Muscle of leg (tissue), 16 donors: ENCODE measurements at places on chromosomes 2 and 18.
A peak's percentile ranks its signal among the peaks of the same experiment; 100 is the strongest.

- DNase-seq: no peak
- no peaks in the 10 kb centered on the region for H3K4me1 ChIP-seq
- H3K27me3 ChIP-seq: no peaks in the 10 kb centered on the region
- H3K4me3 ChIP-seq: no peak overlapping the region
Measured at GRCh38 chr18:38526922-38527321, 961.3 kb upstream of the CELF4 start.

GRCh38 chr18:48252525-48252924 is 156.7 kb downstream of the ZBTB7C start:
- H3K36me3 ChIP-seq: no peaks in the 10 kb centered on the region
- no peaks in the 10 kb centered on the region for H3K27me3 ChIP-seq
- no peak overlapping the region for H3K4me3 ChIP-seq
- no peak for DNase-seq

DNA sequence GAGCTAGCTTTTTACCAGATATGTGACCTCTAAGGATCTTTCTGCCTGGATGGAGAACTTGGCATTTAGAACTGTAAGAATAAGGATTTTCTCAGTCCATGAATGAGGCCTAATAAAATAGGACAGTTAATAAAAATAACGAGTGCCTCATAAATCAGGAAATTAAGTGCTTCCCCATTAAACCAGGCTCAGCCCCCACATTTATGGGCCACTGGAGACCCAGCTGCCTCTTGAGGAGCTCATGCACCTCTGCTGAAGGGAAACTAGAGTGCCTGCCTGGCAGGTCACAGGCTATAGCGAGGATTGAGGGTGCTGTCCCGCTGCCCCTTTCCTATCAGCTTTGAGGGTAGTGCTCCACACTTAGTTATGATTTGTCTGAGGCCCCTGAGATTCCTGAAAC is 158.0 kb downstream of the ALK start:
- H3K4me3 ChIP-seq: no peak overlapping the region
- no peaks in the 10 kb centered on the region for H3K27me3 ChIP-seq
- no peak overlapping the region for H3K27ac ChIP-seq

DNA sequence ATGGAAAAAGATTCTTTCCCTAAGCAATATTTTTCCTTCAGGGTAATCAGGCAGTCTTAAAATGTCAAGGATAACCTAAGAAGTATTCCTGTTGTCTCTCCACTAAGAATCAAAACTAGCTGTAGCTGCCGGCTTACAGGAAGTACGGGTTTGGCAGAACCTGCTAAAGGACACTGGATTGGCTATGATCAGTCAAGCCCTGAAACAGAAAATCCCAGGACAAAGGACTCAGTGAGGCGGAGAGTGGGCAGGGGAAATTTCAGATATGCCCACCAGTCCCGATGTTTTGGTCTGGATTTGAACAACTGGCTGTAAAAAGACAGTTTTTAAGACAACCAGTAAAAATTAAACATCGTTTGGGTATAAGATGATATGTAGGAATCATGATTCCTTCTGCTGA is 155.7 kb downstream of the HDAC4 start:
- H3K4me3 ChIP-seq: no peak overlapping the region
- no peaks in the 10 kb centered on the region for H3K36me3 ChIP-seq
- H3K27ac ChIP-seq: peak overlapping the region; percentile 2
- peaks cover 44% of the 10 kb centered on the region for H3K4me1 ChIP-seq

- peaks cover 2% of the 10 kb centered on the region for H3K27me3 ChIP-seq
- H3K4me1 ChIP-seq: no peaks in the 10 kb centered on the region
- H3K4me3 ChIP-seq: no peak overlapping the region
- DNase-seq: peak; percentile 27
Measured at GRCh38 chr2:25711675-25712354, 38.4 kb upstream of the DTNB start.

GRCh38 chr18:45856531-45856930 is 31.1 kb downstream of the SIGLEC15 start:
- H3K4me3 ChIP-seq: no peak overlapping the region
- H3K4me1 ChIP-seq: no peaks in the 10 kb centered on the region
- peaks cover 73% of the 10 kb centered on the region for H3K36me3 ChIP-seq

DNA sequence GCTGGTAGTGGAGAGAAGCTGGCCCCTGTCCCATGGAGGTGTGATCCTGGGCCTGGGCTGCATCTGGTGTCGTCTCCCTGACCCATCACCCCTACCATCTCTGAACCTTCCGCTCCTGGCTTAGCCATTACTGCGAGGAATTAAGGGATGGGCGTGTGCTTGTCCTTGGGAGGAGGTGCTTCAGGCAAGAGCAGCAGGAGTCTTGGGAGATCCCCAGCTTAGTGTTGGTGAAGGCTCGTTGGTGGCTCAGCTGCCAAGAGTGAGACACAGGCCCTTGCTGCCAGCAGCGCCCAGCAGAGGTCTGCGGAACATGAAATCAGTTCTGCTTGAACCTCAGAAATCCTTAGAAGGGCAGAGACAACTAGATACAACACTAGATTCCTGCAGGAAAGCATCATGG is 59.9 kb upstream of the TGFA start:
- no peaks in the 10 kb centered on the region for H3K4me1 ChIP-seq
- H3K27me3 ChIP-seq: peaks cover 3% of the 10 kb centered on the region
- no peaks in the 10 kb centered on the region for H3K36me3 ChIP-seq

GRCh38 chr2:140526575-140526974 is 1604.2 kb downstream of the LRP1B start:
- no peak overlapping the region for H3K4me3 ChIP-seq
- no peak for DNase-seq
- no peak overlapping the region for H3K27ac ChIP-seq
- no peaks in the 10 kb centered on the region for H3K36me3 ChIP-seq
- no peaks in the 10 kb centered on the region for H3K4me1 ChIP-seq

- no peak overlapping the region for H3K27ac ChIP-seq
- DNase-seq: no peak
- no peaks in the 10 kb centered on the region for H3K4me1 ChIP-seq
- H3K4me3 ChIP-seq: no peak overlapping the region
- no peaks in the 10 kb centered on the region for H3K27me3 ChIP-seq
- no peaks in the 10 kb centered on the region for H3K36me3 ChIP-seq
Measured at GRCh38 chr2:124080281-124081153, 55.4 kb downstream of the CNTNAP5 start.

DNA sequence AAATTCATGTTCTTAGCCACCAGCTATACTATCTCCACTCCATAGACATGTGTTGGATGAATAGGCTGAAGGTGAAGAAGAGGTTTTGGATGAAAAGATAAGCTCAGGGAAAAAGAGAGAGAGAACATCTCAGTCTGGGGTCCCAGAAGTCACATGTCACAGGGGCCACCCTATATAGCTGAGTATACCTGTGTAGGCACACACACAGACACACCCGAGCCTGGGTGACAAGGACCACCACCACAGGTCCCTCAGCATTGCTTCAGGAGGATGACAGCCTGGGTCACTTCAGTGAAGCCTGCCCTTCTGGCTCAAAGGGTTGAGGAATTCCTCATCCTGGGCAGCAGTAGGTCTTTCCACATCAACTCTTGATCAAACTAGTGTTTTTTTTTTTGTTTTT is 56.2 kb downstream of the POLR1A start:
- DNase-seq: no peak
- H3K36me3 ChIP-seq: peaks cover 79% of the 10 kb centered on the region
- H3K27ac ChIP-seq: no peak overlapping the region
- H3K27me3 ChIP-seq: no peaks in the 10 kb centered on the region
- H3K4me3 ChIP-seq: no peak overlapping the region

- H3K4me1 ChIP-seq: peaks cover 2% of the 10 kb centered on the region
- no peak overlapping the region for H3K4me3 ChIP-seq
- no peaks in the 10 kb centered on the region for H3K27me3 ChIP-seq
- no peaks in the 10 kb centered on the region for H3K36me3 ChIP-seq
- DNase-seq: no peak
Measured at GRCh38 chr2:179579800-179580199, 281.6 kb downstream of the ZNF385B start.

GRCh38 chr2:111194835-111195621 is 74.3 kb downstream of the BCL2L11 start:
- H3K27me3 ChIP-seq: no peaks in the 10 kb centered on the region
- no peaks in the 10 kb centered on the region for H3K36me3 ChIP-seq
- H3K4me3 ChIP-seq: no peak overlapping the region
- H3K4me1 ChIP-seq: no peaks in the 10 kb centered on the region

- no peaks in the 10 kb centered on the region for H3K36me3 ChIP-seq
- no peak overlapping the region for H3K4me3 ChIP-seq
- no peak for DNase-seq
- H3K27me3 ChIP-seq: no peaks in the 10 kb centered on the region
- H3K4me1 ChIP-seq: no peaks in the 10 kb centered on the region
Measured at GRCh38 chr2:14930441-14930840, 297.9 kb downstream of the LRATD1 start.

- H3K4me1 ChIP-seq: peaks cover 15% of the 10 kb centered on the region
- H3K4me3 ChIP-seq: no peak overlapping the region
- H3K27me3 ChIP-seq: peaks cover 78% of the 10 kb centered on the region
- H3K36me3 ChIP-seq: no peaks in the 10 kb centered on the region
- DNase-seq: no peak
Measured at GRCh38 chr2:176169711-176170110, 12.6 kb downstream of the HOXD3 start.

- no peak overlapping the region for H3K4me3 ChIP-seq
- H3K4me1 ChIP-seq: peaks cover 4% of the 10 kb centered on the region
- no peak overlapping the region for H3K27ac ChIP-seq
- no peaks in the 10 kb centered on the region for H3K27me3 ChIP-seq
- H3K36me3 ChIP-seq: peaks cover 3% of the 10 kb centered on the region
Measured at GRCh38 chr2:25618676-25619075, 54.7 kb downstream of the DTNB start.

DNA sequence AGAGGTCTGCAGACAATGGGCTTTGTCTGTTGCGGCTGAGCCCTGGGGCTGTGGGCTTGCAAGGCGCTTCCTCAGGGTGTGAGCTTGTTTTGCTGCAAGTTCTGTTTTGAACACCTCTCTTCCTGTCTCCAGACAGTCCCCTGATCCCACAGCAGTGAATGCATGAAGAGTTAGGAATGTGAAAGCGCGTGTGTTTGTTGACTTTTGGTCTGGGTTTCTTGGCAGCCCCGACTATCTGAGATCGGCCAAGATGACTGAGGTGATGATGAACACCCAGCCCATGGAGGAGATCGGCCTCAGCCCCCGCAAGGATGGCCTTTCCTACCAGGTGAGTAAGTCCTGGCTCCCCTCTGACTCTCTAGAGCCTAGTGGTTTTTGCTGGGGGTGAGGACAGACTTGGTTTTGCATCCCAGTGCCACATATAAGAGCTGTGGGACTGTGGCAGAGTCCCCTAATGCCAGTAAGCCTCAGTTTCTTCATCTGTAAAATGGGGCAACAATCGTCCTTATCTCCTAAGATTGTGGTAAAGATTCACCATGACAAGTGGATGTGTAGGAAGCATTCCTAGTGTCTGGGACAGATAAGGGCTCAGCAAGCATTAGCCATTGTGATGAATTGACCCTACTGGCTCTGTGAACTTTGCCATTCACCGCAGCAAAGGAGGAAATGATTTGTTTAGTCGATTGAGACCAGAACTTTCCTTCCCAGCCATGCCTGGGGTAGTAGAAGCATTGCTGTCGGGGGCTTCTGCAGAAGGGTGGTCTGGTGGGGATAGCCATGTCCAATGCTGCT is 3.0 kb downstream of the LBH start:
- peak; percentile 63 for DNase-seq
- H3K27me3 ChIP-seq: peaks cover 8% of the 10 kb centered on the region
- no peak overlapping the region for H3K4me3 ChIP-seq
- H3K36me3 ChIP-seq: peaks cover 30% of the 10 kb centered on the region
- H3K4me1 ChIP-seq: peaks cover 56% of the 10 kb centered on the region

DNA sequence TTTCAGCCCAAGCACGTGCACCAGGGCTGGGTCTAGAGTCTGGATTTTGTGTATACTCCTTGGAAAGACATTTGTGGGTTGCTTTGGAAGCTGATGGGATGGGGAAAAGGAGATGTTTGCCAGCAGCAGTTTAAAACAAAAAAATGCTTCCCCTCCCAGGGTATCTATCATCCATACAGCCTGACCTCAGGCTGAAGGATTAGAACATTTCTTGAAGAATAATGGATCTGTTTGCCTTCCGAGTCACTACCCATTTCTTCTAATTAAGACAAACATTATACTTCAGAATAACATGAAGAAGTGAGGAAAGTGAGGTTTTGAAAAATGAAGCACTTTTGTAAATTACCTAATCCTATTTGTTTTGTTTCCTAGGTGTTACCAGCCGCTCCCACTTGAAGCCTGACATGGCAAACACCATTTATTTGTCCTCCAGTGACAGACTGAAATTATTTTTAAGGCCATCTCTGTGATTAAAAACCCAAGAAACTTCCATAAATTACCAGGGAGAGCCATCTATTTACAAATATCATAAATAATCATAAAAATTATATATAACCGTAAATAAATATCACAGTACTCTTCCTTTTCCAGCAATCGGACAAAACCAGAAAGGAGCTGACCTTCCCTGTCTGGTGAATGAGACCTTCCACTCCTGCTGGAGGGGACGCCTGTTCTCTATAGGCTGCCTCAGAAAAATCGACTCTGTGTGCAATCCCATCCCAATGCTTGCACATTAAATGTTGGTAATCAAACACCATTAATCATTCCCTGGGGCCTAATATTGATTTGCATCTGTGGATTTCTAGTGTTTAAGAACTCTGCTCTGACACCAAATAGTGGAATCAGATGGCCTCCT is 106.8 kb downstream of the C1D start:
- DNase-seq: no peak

GRCh38 chr2:164562666-164563065 is 58.6 kb downstream of the GRB14 start:
- H3K27ac ChIP-seq: no peak overlapping the region
- no peaks in the 10 kb centered on the region for H3K27me3 ChIP-seq
- H3K36me3 ChIP-seq: no peaks in the 10 kb centered on the region
- H3K4me1 ChIP-seq: peaks cover 3% of the 10 kb centered on the region

GRCh38 chr2:77479395-77479794 is 42.8 kb downstream of the LRRTM4 start:
- H3K36me3 ChIP-seq: no peaks in the 10 kb centered on the region
- no peak for DNase-seq
- H3K27me3 ChIP-seq: no peaks in the 10 kb centered on the region

GRCh38 chr2:234415706-234416105 is 81.2 kb downstream of the ARL4C start:
- H3K27me3 ChIP-seq: peaks cover 5% of the 10 kb centered on the region
- H3K36me3 ChIP-seq: no peaks in the 10 kb centered on the region
- H3K4me1 ChIP-seq: peaks cover 5% of the 10 kb centered on the region
- no peak for DNase-seq

- H3K27ac ChIP-seq: no peak overlapping the region
- no peaks in the 10 kb centered on the region for H3K36me3 ChIP-seq
- no peak for DNase-seq
- H3K27me3 ChIP-seq: peaks cover 48% of the 10 kb centered on the region
- peaks cover 8% of the 10 kb centered on the region for H3K4me1 ChIP-seq
Measured at GRCh38 chr2:10717628-10718027, 3.8 kb upstream of the ATP6V1C2 start.
